ENCODE measurements at places on chromosomes 11 and 22. TPM values are rescaled to one million over a fixed set of nuclear protein-coding genes. Genes with fewer than 3 reads are reported as not detected.

HPX gene
- 0.25 TPM for total RNA-seq

GSTT2B gene
- total RNA-seq: 0.44 TPM

CREB3L1 gene
- 5.4 TPM for total RNA-seq

SLC25A17 gene
- 23.1 TPM for total RNA-seq

OR51I1 gene
- total RNA-seq: not detected

DMC1 gene
- 5.4 TPM for total RNA-seq

PICK1 gene
- total RNA-seq: 11.8 TPM

SIK2 gene
- total RNA-seq: 5.8 TPM

RNF169 gene
- total RNA-seq: 4.7 TPM

SYT8 gene
- total RNA-seq: not detected

AASDHPPT gene
- 32.7 TPM for total RNA-seq

AIFM3 gene
- total RNA-seq: 4.6 TPM

ALX4 gene
- 5.7 TPM for total RNA-seq

OR51F2 gene
- total RNA-seq: not detected

NARS2 gene
- 18.3 TPM for total RNA-seq

MIOX gene
- not detected for total RNA-seq

MMP13 gene
- not detected for total RNA-seq

LARGE1 gene
- total RNA-seq: 5.9 TPM

CCDC89 gene
- not detected for total RNA-seq

PNPLA5 gene
- not detected for total RNA-seq

KRTAP5-1 gene
- not detected for total RNA-seq

CTTN gene
- total RNA-seq: 223 TPM

TLCD5 gene
- 7.1 TPM for total RNA-seq

IGSF9B gene
- total RNA-seq: 1.7 TPM

RTN4RL2 gene
- 127 TPM for total RNA-seq

RFPL2 gene
- total RNA-seq: 0.07 TPM

TRPC6 gene
- 0.74 TPM for total RNA-seq

GLB1L3 gene
- not detected for total RNA-seq

MOGAT2 gene
- not detected for total RNA-seq

RNF215 gene
- total RNA-seq: 19.7 TPM

YWHAH gene
- total RNA-seq: 139 TPM

ZNF408 gene
- total RNA-seq: 21.2 TPM

MEI1 gene
- total RNA-seq: not detected

PGA5 gene
- not detected for total RNA-seq

UBQLN3 gene
- not detected for total RNA-seq

SBF2 gene
- 12.4 TPM for total RNA-seq

PLA2G3 gene
- not detected for total RNA-seq

CDC42EP2 gene
- total RNA-seq: 13.4 TPM

NPAS4 gene
- not detected for total RNA-seq

LDLRAD3 gene
- total RNA-seq: 20.0 TPM

CARD18 gene
- total RNA-seq: not detected

CACNA1I gene
- 0.02 TPM for total RNA-seq

TRPM5 gene
- total RNA-seq: not detected

CASP4 gene
- 5.0 TPM for total RNA-seq

CHRM1 gene
- total RNA-seq: not detected

RASSF10 gene
- 5.7 TPM for total RNA-seq

CDON gene
- 3.2 TPM for total RNA-seq

C11orf87 gene
- total RNA-seq: 0.01 TPM

DNAJB7 gene
- total RNA-seq: not detected

TEAD1 gene
- total RNA-seq: 62.9 TPM

PKP3 gene
- total RNA-seq: 39.9 TPM

CAPN5 gene
- total RNA-seq: 7.4 TPM

PTH gene
- total RNA-seq: not detected

SLC22A9 gene
- not detected for total RNA-seq

GRAMD4 gene
- 16.9 TPM for total RNA-seq

DRD2 gene
- not detected for total RNA-seq

Data from A549 treated with CORT108297 at 1 μM for 4 hours (cell line).